ENCODE measurements at places on chromosomes 5 and 9.

- no peak for DNase-seq
Observed at GRCh38 chr5:157308836-157309465, 43.0 kb downstream of the CYFIP2 start.

DNA sequence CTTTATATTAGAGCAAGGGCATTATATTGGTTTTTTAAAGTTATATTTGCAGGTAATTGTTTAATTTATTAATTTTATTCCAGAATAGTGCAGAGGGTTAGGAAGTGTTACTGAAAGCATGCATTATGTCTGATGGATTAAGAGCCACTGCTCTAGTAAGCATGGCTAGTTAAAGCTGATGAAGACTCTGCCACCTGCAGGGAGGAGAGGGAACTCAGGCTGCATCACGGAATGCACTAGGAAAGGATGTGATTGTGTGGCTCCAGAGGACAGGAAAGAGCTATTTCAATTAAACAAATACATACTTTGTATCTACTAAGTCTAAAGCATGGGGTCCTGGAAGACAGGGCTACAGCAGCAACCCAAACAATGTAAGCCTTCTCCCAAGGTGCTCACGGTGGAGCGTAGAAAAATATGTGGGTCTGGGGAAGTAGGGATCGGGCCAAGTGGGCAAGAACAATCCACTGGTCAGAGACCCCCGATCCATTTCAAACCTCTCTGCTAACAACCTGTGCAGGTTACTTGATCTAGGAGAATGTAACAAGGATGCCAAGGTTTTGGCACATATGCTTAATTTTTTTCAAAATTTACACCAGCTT, 15.3 kb upstream of the GRXCR2 start:
- peak; percentile 47 for DNase-seq

- no peak for DNase-seq
Observed at GRCh38 chr5:39270225-39270848, 51.0 kb upstream of the FYB1 start.

GRCh38 chr5:3542158-3542557, 53.5 kb upstream of the IRX1 start:
- DNase-seq, result no peak

DNA sequence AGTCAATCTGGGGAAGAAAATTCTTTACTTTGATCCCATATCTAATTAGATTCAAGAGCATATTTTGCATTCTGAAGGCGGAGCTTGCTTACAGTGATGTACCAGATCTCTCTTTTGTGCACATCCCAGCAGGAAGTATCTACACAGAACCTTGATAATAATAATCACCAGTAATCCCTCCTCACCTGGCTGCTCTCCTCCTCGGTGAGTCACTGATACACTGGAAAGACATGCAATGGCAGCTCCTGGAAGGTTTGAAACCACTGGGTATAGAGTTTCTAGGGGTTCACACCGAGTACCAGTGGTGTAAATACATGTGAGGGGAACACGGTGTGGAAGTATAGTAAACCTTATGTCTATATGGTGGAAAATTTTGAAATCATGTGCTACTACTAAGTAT, 205.5 kb upstream of the TARS1 start:
- no peak for DNase-seq

- no peak for DNase-seq
Observed at GRCh38 chr5:35162848-35163709, 67.2 kb downstream of the PRLR start.

- no peak for DNase-seq
Observed at GRCh38 chr9:4382722-4383317, 83.0 kb upstream of the GLIS3 start.

DNA sequence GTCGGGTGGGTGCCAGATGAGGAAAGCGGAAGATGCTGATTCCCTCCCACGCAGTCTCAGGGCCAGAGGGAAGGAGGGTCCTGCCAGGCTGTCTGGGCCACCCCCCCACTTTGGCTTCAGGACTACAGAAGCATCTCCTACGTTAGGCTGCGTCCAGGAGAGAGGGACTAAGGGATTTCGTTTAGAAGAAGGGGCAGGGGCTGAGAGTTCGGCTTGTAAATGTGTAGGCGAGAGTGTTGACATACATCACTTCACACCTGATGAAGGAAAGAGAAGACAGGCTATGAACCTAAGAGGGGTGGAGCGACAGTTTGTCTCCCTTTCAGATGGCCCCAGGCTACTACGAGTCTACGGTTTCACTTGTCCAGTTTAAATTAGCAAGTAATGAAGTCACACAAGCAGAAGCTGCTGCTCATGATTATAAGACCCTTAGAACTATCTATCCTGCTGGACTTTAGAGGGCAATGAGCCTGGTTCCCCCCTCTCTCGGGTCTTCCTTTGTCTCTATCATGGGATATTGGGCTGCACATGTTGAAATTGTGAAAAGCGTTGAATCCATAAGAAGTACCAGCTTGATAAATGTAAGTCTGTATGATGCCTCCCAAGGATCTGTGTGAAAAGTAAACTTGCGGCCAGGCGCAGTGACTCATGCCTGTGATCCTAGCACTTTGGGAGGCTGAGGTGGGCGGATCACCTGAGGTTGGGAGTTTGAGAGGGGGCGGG, 193.0 kb downstream of the AOPEP start:
- no peak for DNase-seq

DNA sequence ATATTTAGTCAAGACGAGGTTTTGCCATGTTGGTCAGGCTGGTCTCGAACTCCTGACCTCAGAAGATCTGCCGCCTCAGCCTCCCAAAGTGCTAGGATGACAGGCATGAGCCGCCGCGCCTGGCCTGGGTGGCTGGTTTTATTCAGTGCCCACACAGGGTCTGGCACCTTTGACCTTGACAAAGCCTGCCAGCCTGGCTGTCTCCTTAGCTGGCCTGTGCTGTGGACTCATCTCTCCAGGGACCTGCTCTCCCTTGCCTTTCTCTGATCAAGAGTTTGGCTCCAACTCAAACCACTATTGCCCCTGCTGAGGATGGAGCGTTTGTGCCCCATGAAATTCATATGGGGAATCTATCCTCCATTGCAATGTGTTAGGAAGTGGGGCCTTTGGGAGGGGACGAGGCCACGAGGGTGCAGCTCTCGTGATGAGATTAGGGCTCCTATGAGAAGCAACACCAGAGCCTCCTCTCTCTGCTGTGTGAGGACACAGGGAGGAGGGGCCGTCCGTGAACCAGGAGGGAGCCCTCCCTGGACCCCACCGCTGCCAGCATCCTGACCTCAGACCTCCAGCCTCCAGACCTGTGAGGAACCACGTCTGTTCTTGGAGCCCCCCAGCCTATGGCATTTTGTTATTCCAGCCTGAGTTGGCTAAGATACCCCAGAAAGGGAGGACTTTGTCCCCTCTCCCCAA, 45.0 kb downstream of the MRPL36 start:
- DNase-seq, result no peak

- DNase-seq, result no peak
Observed at GRCh38 chr9:84758817-84759216, 89.3 kb downstream of the NTRK2 start.

DNA sequence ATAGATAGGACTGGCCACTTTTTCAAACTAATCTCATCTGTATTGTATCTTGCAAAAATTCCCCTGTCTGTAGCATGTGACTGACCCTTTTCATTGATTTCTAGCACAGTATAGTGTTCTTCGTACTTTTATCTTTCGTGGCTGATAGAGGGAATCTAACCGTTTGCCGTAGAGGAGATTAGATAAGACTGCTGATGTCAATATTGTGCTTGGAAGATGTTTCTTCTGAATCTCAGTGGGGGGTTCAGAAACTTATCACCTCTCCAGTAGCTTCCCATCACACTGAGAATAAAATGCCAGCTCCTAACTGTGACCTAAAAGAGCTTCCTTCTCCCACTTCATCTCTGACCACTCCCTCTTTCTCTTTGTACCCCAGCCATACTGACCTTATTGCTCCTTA, 25.4 kb upstream of the ALDOB start:
- no peak for DNase-seq

DNA sequence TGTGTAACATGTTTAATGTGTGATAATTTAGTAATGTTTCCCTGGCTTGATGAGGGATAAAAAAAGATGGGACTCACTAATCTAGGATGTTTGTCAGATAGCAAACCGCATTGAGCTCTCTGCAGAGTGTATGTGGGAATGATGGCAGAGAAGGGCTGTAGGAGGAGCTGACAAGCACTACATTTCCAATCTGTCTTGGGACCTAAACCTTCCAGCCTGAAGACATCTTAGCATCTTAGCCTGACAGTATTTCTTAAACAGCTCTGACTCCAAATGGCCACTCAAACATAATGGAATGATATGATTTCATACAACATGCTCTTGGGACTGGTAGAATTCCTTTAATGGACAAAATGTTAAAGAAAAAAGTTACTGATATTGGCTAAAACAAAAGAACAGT, 116.7 kb downstream of the PPP2R2B start:
- DNase-seq, result no peak

DNA sequence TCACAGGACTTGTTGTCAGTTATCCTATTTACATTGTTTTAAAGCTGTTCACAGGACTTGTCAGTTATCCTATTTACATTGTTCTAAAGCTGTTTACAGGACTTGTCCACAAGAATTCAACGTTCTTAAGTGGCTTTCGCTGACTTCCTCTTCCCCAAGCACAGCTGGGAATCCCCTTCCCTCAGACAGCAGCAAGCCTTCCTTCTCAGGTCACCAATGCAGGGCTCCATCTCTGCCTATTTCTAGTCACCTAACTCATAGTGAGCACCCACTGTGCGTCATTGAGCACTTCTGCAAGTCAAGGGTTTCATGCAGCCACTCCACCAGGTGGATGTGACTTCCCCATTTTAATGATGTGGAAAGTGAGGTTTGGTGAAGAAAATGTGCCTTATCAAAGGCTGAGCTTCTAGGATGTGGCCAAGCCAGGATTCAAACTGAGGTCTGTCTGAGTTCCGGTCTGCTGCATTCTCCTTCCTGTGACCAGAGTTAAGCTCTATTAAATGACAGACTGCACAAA, 109.8 kb upstream of the ZNF462 start:
- no peak for DNase-seq

DNA sequence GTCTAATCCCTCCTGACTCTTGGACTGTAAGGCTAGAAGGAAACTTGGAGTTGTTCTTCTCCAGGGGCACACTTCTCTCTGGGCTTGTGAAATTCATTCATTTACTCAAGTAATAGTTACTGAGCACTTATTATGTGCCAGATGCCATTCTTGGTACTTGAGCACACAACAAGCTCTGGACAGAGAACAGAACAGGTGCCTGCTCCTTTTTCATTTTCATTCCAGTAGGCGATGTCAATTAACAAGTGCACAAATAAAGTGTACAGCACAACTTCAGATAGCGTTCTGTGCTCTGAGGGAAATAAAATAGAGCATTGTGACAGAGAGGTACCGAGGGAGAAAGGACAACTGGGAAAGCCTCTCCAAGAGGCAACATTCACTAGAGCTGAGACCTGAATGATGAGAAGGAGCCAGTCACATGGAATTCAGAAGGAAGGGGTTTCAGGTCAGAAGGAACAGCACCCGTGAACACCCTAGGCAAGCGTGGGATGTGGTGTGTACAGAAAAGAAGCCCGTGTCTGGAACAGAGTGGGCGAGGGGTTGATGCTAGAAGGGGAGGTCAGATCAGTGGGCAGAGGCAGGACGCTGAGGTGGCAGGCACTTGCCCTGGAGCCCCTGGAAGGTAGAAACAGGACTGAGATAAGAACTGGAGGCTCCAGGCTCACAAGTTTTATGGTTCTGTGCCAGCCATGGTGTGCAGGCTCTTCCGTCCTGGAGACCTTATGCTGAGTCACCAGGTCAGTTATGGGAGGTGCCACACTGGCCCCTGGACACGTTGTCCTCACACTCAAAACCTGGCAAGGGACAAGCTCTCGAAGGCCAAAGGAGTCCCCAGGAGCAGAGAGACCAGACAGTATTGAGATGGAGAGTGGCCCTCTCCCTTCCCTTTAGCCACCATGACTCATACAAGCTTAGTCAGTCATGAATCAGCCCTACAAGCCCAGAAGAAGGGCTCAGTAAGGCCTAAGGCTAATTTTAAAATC, 7.2 kb upstream of the ABLIM3 start:
- DNase-seq, result no peak

All from SK-N-DZ (cell line).